ENCODE measurements at places on chromosomes 3 and 15.
A peak's percentile ranks its signal among the peaks of the same experiment; 100 is the strongest.

- no peak for DNase-seq
These were observed 228.1 kb upstream of the AZI2 start for GRCh38 chr3:28576614-28577200.

DNA sequence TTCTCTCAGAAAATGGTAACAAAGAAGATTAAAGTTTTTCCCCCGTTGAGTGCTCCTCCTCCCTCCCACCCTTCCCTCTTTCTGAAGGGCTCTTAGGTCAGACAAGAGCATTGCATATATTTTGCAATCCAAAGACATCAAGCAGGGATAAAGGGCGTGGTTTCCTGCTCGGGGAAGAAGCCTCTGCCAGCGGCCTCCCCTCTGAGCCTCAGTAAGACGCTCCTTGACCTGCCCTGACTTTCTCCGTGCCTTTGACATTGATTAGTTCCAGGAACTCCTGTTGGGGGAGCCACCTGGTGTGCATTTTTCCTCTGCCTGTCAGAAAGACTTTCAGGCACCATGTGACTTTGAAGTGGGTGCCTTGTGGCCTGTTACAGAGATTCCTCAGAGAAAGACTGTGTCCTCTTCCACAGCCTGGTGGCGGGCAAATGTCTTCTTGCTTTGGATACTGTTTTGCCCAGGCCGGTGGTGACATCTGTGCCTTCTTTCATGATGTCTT lies 87.2 kb upstream of the TBL1XR1 start:
- peak; percentile 71 for DNase-seq

DNA sequence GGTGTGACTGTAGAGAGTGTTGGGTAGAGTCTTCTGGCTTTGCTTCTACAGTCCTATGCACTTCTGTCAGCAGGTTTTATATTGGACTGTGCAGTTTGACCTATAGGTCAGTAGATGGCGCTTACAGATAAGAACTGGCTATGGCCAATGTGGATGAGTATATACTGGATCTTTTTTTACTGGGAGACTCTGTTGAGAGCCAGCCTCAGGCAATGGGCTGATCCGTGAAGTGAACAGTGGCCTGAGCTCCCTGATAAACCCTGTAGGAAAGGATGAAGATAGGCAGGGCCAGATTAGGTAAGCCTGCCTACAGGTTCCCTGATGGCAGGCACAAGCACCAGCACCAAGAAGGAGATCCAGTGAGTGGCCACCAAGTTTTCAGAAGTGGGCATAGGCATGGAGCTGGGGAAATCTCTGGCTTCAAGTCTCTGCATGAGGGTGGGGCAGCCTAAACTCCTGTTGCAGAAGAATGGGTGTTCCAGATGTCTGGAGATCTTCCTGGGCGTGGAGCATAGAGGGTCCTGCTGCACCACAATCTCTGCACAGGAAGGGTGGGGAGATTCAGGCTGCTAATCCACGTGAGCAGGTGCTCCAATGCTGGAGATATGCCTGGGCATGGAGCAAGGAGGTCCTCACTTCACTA lies 326.0 kb upstream of the SGO1 start:
- DNase-seq: peak; percentile 69

GRCh38 chr3:61580982-61581643 lies 19.7 kb downstream of the PTPRG start:
- no peak for DNase-seq

GRCh38 chr3:81763001-81763400 lies 1.6 kb upstream of the GBE1 start:
- no peak for DNase-seq

Measured in cardiac fibroblast (primary cell).